Astrocyte of the hippocampus (primary cell): ENCODE measurements at places on chromosomes 12 and 14.

- DNase-seq: no peak
Measured at GRCh38 chr12:100146252-100146651, 3.6 kb upstream of the BLTP3B start.

DNA sequence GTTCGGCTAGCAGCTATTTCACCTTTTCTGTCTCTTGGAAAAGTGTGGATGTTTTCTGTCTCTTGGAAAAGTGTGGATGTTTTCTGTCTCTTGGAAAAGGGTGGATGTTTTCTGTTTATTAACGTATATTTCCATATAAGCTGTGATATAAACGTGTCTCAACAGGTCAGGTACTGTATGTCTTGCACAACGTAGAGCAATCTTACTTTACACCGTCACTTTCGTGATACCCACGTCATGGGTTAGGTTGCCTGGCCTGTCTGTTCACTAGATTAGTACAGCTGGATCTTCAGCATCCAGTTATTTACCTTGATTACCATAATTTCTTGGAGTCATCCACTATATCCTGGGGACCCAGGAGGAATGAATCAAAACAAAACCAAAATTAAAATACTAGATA, 14.1 kb downstream of the CLEC7A start:
- DNase-seq: no peak

- peak; percentile 64 for DNase-seq
Measured at GRCh38 chr12:4118017-4118510, 155.5 kb upstream of the CCND2 start.

DNA sequence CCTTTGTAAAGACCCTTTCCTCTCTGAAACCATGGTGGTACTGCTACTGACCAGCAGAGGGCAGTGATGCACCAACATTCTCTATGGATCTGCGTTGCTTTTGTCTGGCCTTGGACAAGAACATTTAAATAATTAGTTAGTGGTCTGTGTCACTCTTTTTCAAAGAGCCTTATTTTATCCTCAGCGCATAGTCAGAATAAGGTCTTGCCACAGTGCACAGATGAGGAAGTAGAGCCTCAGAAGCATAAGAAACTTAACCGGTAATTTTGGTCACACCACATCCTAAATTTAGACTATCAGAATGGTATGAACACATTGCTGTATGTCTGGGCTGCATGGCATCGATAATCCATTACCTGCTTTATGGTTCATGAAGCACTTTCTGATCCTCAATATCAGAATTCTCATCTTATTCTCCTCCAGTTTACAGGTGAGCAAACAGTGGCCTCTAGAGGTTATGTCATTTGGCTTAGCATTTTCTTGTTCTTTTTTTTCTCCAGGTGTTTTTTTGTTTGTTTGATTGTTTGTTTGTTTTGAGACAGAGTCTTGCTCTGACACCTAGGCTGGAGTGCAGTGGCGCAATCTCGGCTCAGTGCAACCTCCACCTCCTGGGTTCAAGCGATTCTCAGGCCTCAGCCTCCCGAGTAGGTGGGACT, 23.7 kb upstream of the IFT81 start:
- peak; percentile 90 for DNase-seq

GRCh38 chr12:39502726-39503125, 59.8 kb upstream of the KIF21A start:
- DNase-seq: no peak

GRCh38 chr12:132488127-132489077, 1.5 kb upstream of the FBRSL1 start:
- no peak for DNase-seq

GRCh38 chr12:73161970-73162369, 889.8 kb downstream of the TRHDE start:
- DNase-seq: no peak

DNA sequence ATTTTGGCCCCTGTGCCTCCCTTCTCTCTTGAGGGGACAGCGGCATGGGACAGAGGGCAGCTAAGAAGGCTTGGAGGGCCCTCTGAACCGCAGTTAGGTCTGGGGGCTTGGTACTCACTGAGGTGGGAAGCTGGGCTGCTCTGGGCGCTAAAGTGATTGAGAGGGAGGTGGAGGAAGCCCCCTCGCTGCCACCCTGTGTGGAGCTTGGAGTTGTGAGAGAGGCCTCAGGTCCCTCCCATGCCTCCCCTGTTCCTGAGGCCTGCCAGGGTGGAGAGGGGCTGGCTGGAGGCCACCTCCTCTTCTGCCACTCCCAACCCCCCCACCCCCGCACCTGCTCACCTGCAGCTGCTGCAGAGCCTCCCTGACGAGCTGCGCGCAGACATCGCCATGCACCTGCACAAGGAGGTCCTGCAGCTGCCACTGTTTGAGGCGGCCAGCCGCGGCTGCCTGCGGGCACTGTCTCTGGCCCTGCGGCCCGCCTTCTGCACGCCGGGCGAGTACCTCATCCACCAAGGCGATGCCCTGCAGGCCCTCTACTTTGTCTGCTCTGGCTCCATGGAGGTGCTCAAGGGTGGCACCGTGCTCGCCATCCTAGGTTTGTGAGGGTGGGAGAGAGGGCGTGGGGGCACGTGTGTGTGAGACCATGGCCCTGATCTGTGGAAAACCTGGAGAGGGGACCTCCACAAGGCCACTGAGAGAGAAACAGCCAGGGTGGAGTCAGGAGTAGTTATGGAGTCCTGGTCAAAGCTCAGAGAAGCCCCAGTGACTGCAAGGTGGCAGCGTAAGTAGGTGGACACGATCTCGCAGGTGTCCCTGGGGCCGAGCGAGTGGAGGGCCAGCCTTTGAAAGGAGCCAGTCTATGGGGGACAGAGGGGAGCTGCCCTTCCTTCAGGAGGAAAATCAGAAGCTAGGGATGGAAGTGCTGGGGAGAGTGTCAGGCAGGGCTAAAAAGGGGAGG, 11.2 kb downstream of the KCNH3 start:
- DNase-seq: no peak

DNA sequence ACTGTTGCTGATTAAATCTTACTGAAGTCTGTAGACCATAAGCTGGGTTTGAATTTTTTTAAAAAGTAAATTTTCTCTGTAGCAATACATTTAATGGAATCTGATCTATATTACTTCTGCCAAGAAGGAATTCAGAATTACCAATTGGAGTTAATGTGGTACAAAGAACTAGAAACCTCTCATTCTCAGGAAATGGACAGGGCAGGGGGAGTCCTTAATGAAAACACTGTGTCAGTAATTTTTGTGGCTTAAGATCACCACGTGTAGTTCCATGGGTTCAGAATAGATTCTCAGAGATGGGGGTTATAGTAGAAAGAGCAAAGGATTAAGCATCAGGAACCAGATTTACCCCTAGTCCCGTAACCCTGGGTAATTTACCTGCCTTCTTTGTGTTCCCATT, 30.3 kb downstream of the FBXL14 start:
- DNase-seq: no peak

DNA sequence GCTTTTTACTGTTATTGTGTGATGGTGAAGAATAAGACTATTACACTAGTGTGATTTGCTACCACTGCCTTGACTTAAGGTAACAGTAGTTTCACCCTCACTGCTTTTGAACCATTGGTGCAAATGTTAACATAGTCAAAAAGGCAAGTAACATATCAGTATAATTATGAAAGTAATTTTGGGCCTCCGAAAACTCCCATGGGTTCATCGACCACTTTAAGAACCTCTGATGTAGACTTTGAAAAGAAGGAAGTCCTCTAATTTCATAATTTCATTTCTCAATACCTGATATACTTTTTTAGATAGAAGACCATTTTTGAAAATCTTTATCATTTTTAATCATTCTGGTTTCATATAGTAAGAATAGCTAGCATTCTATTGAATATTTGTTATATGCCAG, 57.7 kb downstream of the ETNK1 start:
- DNase-seq: no peak

GRCh38 chr14:82385048-82385447, 851.4 kb upstream of the SEL1L start:
- no peak for DNase-seq

DNA sequence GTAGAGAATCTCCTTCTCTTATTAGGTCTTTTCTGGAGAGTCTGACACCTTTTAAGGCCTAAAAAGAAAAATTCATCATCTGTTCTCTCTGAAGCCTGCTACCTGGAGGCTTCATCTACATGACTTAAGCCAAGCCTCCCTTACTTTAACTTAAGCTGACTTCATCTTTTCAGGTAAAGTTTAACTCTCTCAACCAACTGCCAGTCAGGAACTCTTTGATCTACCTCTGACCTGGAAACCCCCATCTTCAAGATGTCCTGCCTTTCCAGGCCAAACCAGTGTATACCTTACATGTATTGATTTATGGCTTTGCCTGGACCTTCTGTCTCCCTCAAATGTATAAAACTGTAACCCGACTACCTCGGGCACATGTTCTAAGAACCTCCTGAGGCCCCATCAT, 17.5 kb downstream of the GSTZ1 start:
- DNase-seq: no peak

DNA sequence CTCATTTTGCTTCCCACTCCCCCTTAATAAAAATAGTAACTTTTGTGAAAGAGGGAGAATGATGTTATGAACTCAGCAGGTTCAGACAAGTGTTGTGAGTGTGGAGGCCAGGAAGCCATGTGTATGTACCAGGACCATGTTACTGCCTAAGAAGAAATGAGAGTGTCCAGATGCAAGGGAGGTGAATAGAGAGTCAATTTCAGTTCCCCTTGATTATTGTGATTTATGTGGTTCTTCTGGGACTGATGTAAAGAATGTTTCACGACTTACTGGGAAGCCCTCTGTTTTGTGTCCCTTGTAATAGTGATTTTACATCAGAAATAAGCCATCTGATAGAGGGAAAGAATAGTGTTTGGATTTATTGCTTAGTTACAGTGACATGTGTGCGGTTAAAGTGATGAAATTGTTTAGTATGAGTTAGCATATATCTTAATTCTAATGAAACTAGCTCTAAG, 32.5 kb downstream of the FBXO34 start:
- DNase-seq: no peak

DNA sequence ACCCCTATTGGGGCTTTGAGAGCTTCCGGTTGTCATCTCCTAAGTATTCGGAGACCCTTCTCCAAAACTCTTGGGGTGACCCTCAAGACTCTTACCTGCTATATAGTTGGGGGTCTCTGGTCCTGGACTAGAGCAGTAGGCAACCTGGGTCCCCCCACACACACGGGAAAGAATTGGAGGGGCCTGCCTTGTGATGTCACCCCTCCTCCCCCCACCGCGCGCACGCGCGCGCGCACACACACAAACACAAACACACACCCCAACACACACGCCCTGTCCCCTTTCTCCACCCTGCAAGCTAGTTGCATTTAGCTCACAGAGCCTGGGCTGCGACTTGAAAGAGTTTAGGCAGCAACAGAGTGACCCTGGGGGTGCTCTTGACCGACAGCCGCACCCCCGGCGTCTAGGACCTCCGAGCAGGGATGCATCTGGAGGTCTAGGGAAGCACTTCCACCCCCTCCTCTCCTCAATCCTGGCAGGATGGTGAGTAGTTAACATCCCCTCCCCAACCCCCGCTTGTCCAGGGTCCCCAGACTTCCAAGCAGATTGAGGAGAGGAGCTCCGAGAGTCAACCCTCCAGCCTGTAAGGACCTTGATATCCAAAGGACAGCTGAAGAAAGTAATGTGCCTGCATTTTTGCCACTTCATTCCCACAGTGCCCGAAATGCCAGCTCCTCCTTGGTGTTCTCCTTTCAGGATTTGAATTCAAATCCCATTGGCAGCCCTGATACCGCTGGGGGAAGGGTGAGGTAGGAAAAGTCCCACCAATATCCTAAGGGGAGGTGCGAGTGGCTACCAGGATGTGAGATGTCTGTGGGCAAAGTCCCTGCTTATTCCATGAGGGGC, 1.4 kb upstream of the DNAJC14 start:
- DNase-seq: peak; percentile 84

DNA sequence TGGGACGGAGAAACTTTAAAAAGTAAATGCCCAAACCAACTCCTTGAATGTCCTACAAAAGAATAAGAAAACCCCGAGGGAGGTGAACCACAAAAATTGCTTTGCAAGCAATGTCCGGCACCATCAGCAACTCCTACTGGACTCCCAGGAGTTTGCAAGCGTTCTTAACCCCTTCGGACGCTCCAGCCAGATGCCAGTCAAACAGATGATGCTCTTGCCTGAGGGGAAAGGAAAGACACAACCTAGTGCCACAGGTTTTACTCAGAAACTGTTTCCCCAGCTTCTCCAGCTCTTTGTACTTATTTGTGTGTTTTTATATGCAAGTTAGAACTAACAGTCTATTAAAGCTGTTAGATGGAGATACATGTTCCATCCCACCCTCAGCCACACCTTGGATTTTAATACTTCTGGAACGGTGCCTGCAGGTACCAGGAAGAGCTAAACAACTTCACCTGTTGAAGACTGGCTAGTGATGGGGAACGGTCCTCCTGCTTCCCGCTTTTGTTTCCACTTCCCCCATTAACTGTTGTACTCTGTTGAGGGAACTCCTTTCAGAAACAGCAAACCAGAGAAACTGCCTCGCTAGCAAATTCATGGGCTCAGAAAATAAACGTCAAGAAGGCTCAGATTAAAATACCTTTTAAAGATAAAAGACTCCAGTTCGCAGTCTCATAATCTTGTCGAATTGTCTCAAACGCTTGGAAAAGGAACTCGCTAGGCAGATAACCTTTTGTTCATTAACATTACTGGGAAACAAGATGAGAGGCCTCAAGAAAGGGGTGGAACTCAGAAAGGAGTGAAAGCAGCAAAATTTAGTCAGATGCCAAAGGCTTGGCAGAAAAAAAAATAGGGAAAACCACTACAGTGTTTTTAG, 1.1 kb upstream of the FERMT2 start:
- DNase-seq: peak; percentile 79

DNA sequence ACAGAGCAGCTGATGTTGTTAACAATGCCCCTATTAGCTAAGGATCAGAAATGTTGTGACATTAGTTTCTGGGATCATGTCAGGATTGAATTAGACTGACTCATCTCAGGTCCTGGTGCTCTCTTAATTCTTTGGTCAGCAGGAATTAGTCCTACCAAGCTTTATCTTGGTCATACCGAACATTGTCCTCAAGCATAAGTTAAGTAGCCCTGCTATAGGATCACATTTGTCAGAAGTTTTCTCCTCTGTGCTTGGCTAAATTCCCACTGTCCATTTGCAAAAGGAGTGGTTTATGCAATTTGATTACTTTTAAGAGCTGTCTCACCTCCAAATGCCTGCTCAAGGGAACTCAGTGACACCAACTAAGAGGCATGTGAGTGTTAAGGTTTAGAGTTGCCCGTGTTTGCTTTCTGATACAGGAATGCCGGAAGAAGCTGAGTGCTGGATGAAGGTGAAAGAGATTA, 48.4 kb upstream of the IFNG-AS1 start:
- peak; percentile 62 for DNase-seq

DNA sequence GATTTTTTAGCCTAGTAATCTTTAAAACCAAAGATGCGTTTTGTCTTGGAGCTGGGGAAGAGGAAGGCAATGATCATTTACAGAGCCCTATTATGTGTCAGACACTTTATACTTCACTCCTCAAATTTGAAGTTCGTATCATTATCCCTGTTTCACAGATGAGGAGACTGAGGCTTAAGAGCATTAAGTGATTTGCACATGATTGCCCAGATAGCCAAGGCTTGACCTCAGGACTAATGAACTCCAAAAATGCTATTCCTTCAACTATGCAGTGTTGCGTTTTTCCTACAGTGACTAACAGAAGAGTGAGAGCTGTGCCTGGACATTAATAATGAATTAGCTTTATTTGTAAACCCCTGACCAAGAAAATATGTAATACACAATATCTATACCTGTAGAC, 136.8 kb upstream of the EEA1 start:
- DNase-seq: no peak
